ENCODE measurements at places on chromosomes 7 and 10. TPM values are rescaled to one million over a fixed set of nuclear protein-coding genes. Genes with fewer than 3 reads are reported as not detected.

- no peak for DNase-seq
These were observed 573.4 kb upstream of the IGFBP3 start for GRCh38 chr7:46494441-46494840.

- DNase-seq = no peak
These were observed 28.8 kb upstream of the BNIP3 start for GRCh38 chr10:132010483-132010882.

GRCh38 chr10:64156166-64156565 lies 635.0 kb downstream of the REEP3 start:
- no peak for DNase-seq

CACNB2 gene
- not detected for total RNA-seq

- no peak for DNase-seq
These were observed 194.0 kb upstream of the PRPS1L1 start for GRCh38 chr7:18221377-18222293.
